ENCODE measurements at places on chromosomes 7 and 10.

DNA sequence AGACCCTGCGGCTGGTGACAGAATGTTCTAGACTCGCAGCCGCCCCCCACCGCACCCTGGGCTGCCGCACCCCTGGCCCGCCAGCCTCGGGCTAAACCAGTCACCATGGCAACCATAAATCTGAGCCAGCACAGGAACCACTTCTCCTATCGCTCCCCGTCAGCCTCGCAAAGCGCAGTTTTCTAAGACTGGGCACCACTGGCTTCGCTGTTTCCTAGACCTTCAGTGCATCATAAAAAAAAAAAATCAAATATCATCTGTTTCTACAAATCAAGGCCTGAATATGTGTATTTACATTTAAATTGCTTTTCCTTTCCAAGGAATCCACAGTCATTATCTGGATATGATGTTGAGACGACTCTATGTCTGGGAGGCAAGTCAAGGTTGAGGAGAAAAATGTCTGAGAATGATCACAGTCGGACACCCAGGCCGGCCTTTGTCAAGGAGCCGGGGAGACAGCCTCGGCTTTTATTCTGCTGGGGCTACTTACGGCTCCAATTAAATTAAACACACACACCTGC is 99.9 kb downstream of the PTPRN2 start:
- DNase-seq = no peak

GRCh38 chr10:6525599-6526165 is 54.4 kb downstream of the PRKCQ start:
- no peak for DNase-seq

DNA sequence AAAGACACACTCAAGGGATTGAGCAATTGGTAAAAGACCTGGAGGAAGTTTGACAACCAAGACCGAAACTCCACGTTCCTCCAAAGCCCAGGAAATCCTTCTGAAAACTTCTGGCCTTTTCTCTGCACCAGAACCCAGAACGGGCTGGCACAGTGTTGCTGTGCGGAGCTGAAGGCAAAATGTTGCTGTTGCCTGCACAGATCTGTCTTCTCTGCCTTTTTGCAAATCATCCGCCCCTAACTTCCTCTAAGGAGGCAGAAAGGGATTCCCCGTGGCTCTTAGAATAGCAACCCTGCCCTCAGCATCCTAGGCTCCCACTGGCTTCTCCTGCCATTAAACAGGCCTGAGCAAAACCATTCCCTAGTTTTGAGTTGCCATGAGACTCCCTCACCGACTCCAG is 44.9 kb downstream of the FIGNL1 start:
- no peak for DNase-seq

DNA sequence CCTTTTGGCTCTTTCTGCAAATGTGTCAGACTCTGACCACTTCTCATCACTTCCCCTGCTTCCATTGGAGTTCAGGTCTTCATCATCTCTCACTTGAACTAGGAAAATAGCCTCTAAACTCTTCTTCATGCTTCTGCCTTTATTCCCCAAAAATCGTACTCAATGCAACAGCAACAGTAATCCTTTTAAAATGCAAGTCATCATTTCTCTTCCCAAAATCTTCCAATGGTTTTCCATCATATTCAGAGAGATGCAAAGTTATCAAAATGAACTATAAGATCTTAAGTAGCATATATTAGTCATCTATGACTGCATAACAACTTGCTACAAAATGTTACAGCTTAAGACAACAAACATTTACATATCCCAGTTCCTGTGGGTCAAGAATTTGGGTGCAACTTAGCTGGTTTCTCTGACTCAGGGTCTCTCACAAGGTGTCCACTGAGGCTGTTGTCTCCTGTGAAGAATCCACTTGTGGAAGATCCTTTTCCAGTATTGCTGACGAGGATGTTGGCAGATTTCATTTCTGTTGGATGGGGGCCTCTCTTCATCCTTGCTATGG is 31.0 kb upstream of the ETV1 start:
- no peak for DNase-seq

- no peak for DNase-seq
Observed at GRCh38 chr10:955127-955819, 23.8 kb upstream of the LARP4B start.

DNA sequence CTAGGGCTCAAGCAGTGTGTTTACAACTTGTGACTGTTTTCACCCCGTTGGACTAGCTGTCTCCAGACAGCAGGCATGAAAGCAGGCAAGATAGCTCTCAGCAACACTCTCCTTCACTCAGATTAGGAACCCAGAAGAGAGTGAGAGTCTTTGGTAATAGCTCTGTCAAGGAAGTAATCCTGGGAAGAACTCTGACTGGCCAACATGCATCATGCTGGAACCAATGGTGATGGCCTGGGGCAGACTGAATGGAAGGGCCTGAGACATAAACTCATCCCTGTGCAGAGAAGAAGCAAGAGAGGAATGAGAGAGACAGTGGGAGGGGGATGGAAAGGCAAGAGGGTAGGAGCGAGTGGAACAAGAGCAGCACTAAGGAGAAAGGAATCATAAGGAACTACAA is 48.9 kb downstream of the AKR1D1 start:
- no peak for DNase-seq

- no peak for DNase-seq
Observed at GRCh38 chr7:139618482-139619366, 95.2 kb downstream of the CLEC2L start.

DNA sequence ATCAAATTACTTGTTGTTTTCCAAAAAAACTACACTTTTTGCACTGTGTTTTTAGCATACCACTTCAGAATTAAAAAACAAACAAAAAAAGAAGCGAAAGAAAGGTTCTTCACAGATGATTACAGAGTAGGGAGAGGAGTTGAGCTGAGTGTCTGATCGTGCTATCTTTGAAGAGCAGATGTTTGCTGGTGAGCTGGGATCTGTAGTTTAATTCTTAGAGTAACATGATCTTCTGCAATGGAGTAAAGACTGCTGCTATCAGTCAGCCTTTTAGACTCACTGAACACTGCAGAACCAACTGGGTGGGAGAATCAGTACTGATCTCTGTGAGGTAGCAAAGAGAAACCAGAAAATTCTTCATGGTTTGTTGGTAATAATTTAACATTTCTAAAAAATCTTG is 1197.8 kb upstream of the SORCS1 start:
- no peak for DNase-seq

DNA sequence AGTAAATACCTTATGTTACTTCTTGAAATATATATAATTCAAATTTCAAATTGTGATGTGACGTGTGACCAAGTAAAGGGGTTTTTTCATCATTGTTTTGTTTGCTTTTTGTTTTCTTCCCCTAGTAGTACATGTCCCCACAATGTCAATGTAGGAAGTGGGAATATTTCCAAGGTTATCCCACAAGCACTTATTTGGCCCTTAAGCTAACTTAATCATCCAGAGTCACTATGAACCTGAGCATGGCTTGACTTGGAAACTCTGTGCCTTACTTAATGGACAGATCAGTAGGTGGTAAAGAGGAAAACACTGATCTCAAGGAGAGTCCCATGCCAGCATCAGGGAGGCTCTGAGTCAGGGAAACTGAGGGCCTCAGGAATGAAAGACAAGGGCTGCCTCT is 569.3 kb upstream of the IGFBP3 start:
- DNase-seq = no peak

DNA sequence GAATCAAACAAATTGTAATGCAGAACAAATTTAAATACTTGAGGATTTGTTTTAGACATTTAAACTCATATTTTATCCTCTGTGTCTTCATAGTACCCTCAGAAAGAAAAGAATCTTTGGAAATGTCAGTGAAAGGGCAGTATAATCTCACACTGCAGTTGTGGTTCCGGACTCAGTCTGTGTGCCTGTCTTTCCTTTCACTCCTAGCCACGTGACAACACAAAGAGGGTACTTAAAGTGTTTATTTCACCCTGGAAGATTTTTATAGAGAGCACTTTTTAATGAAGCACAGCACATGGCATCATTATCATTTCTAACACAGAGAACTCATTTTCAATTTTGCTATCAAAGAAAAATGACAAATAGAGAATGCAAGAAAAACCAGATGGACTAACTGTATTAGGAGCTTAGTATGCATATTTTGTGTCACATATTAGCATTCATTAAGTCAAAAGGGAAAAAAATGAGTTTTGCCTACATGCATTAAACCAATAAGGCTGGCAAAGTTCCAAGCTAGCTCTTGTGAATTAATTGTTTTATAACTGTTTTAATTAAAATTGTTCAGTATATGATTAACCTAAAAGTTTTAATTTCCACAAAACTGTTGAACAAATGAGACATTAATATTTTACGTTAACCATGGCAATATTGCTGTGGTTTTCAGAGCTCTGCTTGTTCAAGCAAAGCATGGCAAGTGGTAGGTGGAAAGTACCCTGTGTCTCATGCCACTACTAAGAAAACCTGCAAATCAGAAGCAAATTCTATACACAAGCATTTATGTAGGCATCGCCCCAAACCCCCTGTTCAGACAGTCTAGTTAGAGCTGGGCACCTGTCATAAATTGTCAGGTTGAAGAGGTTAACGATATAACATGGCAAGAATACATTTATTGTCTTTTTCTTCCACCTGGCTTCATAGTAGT is 65.9 kb downstream of the AUTS2 start:
- no peak for DNase-seq

GRCh38 chr7:14590206-14590605 is 312.3 kb downstream of the DGKB start:
- DNase-seq = no peak

- no peak for DNase-seq
Observed at GRCh38 chr10:43998021-43998809, 349.5 kb upstream of the ZNF32 start.

GRCh38 chr7:50221433-50221832 is 83.1 kb upstream of the IKZF1 start:
- no peak for DNase-seq

- DNase-seq = peak; percentile 27
Observed at GRCh38 chr7:28062197-28062991, 118.2 kb downstream of the JAZF1 start.

GRCh38 chr7:120055300-120055699 is 217.7 kb upstream of the KCND2 start:
- no peak for DNase-seq

DNA sequence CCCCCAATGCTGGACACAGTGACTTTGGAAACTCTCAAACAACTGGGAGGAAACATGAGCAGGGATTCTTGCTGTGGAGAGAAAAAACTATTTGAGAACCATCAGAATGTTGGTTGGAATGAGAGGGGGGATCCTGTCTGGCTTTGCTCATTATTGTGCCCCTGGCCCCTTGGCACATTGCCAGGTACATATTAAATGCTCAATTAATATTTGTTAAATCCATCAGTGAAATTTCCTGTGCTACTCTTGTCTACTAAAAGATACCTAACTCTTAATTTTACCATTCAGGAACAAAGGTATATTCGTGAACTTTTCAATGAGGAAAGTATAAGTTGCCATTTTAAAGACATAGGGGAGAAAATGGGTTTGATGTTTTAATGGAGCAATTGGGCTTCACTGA is 329.4 kb downstream of the OTUD1 start:
- DNase-seq = no peak

GRCh38 chr10:71881647-71882355 is 30.8 kb upstream of the PSAP start:
- no peak for DNase-seq

- no peak for DNase-seq
Observed at GRCh38 chr7:1516586-1517251, 12.5 kb upstream of the INTS1 start.

DNA sequence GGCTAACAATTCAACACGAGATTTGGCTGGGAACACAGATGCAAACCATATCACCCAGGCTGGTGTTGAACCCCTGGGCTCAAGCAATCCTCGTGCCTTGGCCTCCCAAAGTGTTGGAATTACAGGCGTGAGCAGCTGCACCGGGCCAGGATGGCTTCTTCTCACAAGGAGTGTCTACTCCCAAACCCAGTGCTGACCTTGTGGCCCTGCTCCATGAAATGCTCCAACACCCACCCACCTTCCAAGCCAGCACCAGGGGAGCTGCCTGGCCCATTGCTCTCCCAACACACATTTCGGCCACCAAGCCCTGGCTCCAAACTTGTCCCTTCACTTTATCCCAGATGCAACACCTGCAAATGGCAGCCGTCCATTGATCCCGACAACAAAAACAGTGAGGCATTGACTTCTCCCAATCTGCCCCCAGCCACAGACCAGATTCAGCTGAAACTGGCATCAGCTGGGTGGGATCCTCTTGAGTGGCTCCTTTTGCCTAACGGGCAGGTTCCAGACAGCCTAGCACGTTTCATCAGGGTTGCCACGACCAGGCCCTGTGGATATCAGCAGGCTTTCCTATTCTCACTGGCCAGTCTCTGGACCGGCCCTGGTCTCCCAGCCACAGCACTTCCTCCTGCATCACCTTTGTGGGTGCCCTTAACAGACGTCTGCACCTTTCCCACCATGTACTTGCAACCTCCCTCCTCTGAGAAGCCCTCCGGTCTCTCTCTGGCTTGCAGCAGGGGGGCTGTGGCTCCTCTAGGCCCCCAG is 105.7 kb upstream of the CARD11 start:
- DNase-seq = no peak

- no peak for DNase-seq
Observed at GRCh38 chr10:86976362-86977056, 8.2 kb downstream of the ADIRF start.

GRCh38 chr10:2856598-2856997 is 210.8 kb upstream of the PFKP start:
- no peak for DNase-seq

GRCh38 chr10:120260456-120260855 is 196.6 kb upstream of the PLPP4 start:
- no peak for DNase-seq

DNA sequence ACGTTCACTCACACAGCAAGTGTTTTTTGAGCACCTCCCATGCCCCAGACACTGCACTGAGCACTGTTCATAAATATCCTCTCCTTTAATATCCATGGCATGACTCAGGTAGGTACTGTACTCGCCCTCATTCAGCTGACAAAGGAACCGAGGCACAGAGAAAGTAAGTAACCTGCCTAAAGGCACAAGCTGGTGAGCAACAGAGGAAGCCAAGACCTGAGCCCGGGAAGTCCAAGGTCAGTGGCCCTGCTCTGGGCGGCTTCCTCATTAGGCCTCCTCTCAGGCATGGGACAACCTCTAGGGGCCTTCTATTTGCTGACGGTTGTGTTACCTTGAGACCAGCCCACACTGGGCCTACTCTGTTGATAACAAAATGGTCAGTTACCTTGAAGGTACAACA is 45.1 kb upstream of the EZH2 start:
- no peak for DNase-seq

DNA sequence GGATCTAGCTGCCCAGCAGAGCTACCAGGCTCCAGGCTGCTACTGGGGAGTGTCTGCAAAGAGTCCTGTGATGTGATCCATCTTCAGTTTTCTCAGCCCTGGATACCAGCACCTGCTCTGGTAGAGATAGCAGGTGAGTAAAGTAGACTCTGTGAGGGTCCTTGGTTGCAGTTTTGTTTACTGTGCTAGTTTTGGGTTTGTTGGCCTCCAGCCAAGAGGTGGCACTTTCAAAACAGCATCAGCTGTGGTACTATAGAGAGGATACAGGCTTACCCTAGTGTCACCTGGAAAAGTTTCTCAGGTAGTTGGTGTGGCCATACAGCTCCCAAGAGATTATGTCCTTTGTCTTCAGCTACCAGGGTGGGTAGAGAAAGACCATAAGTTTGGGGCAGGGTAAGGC is 56.3 kb downstream of the MTERF1 start:
- no peak for DNase-seq
